T-helper 17 cell (primary cell): ENCODE measurements at places on chromosomes 2 and 18. TPM values are rescaled to one million over a fixed set of nuclear protein-coding genes. Genes with fewer than 3 reads are reported as not detected.

DNA sequence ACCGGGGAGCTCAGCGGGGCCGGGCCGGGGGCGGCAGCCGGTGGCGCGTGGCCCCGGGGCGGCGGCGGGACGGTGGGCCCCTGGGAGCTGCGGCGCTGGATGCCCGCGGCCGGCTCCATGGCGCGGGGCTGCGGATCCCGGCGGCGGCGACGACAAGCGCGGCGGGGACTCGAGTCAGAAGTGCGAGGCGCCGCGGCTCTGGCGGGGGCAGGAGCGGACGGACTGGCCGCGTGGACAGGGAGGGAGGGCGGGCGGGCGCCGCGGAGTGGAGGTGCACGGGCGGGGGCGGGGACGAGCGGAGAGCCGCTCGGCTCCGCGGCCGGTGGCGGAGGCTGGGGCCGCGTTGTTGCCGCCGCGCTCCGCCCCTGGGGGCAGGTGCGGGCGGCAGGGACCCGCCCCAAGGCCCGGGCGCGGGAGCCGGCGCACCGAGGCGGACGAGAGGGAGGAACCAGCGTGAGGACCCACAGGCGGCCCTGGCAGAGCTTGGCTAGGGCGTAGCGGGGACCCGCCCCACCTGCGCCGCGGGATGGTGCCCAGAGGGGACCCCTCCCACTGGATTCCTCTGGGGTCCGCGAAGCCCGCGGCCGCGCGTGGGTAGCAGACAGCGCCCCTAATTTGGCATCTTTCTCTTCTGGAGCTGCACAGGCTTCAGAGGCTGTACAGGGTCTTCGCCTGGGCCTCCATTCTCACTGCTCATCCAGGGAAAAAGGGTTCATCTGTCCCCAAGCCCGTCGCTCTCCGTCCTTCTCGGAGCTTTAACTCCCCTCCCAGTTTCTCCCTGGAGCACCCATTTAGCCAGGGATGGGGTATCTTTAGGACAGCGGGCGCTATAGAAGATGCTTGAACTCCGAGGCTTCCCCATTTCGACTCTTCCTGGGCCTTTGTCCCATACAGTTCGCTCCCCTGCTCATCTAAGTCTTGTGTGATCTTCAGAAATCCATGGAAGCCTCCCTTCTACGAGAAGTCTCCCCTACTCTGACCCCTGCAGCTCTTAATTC is at the start of gene TMEM163:
TSS of gene TMEM163 (minus strand) at position 184 of the 998 bp plus-strand sequence.
- H3K4me3 ChIP-seq, result peak within 1 kb of the TSS; percentile 92
- DNase-seq, result no peak
- H3K27me3 ChIP-seq, result peaks cover 75% of the 10 kb centered on the region
- H3K4me1 ChIP-seq, result peaks cover 31% of the 10 kb centered on the region
- H3K36me3 ChIP-seq, result peaks cover 7% of the 10 kb centered on the region

DNA sequence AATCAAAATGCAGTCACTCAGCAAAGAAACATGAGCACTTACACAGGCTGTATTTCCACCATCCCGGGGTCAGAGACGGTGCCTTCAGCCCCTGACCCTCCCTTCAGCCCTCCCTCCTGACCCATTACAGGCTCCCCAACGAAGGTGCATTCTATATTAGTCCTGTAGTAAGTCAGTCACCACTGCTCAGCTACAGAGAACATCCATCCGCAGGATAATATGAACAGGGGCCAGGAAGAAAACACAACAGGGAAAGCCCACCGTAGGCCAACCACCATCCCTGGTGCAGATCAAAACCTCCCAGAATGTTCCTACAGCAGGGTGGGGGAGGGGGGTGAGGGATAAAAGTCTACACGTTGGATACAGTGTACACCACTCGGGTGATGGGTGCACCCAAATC is 15.1 kb downstream of the PXDN start:
- H3K4me1 ChIP-seq, result no peaks in the 10 kb centered on the region
- H3K4me3 ChIP-seq, result no peak overlapping the region
- no peaks in the 10 kb centered on the region for H3K36me3 ChIP-seq
- no peak overlapping the region for H3K27ac ChIP-seq

DNA sequence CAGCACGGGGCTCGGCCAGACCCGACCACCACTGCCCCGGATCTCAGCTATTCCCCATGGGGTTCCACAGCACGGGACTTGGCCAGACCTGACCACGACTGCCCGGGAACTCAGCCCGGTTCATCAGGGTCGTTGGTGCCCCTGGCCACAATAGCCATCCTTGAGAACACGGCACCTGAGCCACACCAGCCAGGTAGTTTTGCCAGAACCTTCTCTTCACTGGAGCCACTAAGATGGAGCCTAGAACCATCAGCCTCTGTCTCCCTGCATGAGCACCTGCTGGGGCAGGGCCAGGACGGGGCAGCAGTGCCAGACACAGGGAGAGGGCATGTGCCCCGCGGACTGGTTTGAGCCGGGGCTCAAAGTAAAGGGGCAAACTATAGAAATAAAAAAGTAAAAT is 11.4 kb upstream of the KCNG2 start:
- H3K36me3 ChIP-seq, result no peaks in the 10 kb centered on the region
- DNase-seq, result no peak
- H3K27ac ChIP-seq, result no peak overlapping the region

- no peak overlapping the region for H3K27ac ChIP-seq
- H3K4me1 ChIP-seq, result peaks cover 3% of the 10 kb centered on the region
- no peaks in the 10 kb centered on the region for H3K36me3 ChIP-seq
These were observed 60.4 kb upstream of the SEC11C start for GRCh38 chr18:59079264-59079663.

DNA sequence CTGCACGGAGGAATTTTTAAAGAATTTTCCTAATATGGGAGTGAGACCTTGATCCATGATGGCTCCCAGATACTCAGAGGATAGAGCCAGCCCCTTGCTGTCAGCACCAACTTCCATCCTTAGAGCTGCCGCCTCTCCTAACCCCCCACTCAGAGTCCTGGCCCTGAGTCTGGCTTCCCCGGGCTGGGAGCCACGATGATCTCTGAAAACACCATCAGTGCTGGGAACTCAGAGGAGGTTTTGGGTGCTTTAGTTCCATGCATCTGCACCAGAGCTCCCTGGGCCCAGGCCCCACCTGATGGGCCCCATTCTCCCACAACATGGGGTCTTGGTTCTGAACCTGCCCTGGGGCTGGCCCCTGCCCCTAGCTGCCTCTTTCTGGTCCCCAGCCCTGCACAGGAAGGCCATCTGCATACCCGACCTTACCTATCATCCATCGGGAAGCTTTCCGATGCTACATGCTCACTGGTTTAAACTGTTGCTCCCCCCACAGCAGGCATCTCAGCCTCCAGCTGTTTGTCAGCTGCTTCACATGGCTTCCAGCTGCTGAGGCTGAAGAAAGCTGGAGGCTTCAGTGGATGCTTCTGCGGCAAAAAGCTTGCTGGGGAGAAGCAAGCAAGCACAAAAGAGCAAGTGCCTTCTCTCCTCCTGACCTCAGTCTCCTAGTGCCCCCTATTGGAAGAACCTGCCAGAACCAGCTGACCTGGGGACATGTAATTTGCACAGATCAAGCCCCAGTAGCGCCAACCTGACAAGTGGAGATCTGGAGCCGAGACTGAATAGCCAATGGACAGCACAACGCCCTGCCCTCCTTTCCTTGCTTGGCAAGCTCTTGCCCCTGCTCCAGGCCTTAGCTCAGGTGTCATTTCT is 24.2 kb upstream of the RHOB start:
- no peak for DNase-seq
- H3K27ac ChIP-seq, result peak overlapping the region; percentile 71
- H3K27me3 ChIP-seq, result peaks cover 10% of the 10 kb centered on the region

DNA sequence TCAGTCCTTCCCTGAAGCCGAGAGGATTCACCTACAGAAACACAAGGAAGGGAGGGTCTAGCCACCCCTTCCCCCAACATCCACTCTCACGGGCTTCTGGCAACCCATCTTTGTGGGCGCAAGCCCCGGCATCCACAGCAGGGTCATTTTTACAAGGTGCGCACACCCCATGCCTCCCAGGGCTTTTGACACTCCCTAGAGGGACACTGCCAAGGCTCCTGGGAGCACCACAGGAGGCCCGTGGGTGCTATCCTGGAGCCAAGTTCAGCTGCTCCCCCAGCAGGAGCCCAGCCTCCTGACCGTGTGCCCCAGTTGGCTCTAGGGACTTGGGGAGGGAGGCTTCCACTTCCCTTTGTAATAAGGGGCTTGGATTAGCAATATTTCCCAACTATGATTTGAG is 251.6 kb downstream of the TNS1 start:
- H3K4me3 ChIP-seq, result no peak overlapping the region
- H3K27ac ChIP-seq, result no peak overlapping the region
- no peak for DNase-seq
- H3K36me3 ChIP-seq, result peaks cover 7% of the 10 kb centered on the region

DNA sequence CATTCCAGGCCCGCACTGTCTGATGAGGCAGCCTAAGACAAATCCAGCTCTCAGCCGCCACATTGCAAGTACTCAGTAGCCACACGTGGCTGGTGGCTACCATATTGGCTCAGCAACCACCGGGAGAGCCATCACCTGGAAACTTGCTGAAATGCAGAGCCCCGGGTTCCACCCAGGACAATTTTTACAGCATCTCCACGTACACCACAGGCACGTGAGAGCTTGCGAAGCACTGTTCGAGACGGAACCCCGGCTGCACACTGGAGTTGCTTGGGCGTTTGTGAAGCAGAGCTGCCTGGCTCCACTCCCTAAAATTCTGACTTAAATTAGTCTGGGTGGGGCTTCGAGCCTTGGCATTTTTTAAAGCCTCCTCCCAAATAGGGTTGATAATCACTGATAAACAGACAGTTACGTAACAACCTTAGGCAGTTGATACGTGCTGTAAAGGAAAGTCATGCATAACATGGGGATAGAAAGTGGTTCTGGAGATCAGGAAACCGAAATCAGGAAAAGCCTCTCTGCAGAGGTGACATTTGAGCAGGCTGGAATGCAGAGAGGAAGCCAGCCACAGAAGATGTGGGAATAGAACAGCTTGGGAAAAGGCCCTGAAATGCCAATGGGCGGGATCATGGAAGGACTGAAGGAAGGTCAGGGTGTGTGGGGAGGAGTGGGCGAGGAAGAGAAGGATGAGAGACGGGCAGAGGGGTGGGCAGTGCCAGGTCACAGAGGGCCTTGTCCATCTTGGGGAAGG is 6.2 kb downstream of the ASAP2 start:
- peaks cover 5% of the 10 kb centered on the region for H3K36me3 ChIP-seq
- H3K4me3 ChIP-seq, result no peak overlapping the region
- DNase-seq, result no peak
- no peak overlapping the region for H3K27ac ChIP-seq
- H3K4me1 ChIP-seq, result peaks cover 7% of the 10 kb centered on the region
- peaks cover 64% of the 10 kb centered on the region for H3K27me3 ChIP-seq

- H3K27me3 ChIP-seq, result no peaks in the 10 kb centered on the region
- peak; percentile 44 for DNase-seq
- H3K36me3 ChIP-seq, result peaks cover 9% of the 10 kb centered on the region
- H3K4me1 ChIP-seq, result peaks cover 34% of the 10 kb centered on the region
- peak overlapping the region; percentile 84 for H3K4me3 ChIP-seq
These were observed 1.3 kb upstream of the CD28 start for GRCh38 chr2:203705178-203705577.

- H3K36me3 ChIP-seq, result peaks cover 11% of the 10 kb centered on the region
- H3K27ac ChIP-seq, result peak overlapping the region; percentile 51
- peak overlapping the region; percentile 2 for H3K4me3 ChIP-seq
- no peak for DNase-seq
These were observed 11.1 kb downstream of the CFAP36 start for GRCh38 chr2:55530539-55531081.

- no peaks in the 10 kb centered on the region for H3K36me3 ChIP-seq
- H3K4me1 ChIP-seq, result no peaks in the 10 kb centered on the region
- H3K27me3 ChIP-seq, result peaks cover 27% of the 10 kb centered on the region
- H3K27ac ChIP-seq, result no peak overlapping the region
These were observed 117.8 kb upstream of the SMAD2 start for GRCh38 chr18:48048251-48048650.

GRCh38 chr2:21042708-21042957 is 1.2 kb downstream of the APOB start:
- peaks cover 7% of the 10 kb centered on the region for H3K4me1 ChIP-seq
- H3K36me3 ChIP-seq, result no peaks in the 10 kb centered on the region
- H3K27me3 ChIP-seq, result peaks cover 56% of the 10 kb centered on the region
- peak overlapping the region; percentile 78 for H3K4me3 ChIP-seq

GRCh38 chr2:179890666-179891065 is 29.3 kb upstream of the ZNF385B start:
- H3K36me3 ChIP-seq, result no peaks in the 10 kb centered on the region
- no peaks in the 10 kb centered on the region for H3K4me1 ChIP-seq
- DNase-seq, result no peak
- no peak overlapping the region for H3K4me3 ChIP-seq
- no peak overlapping the region for H3K27ac ChIP-seq

GRCh38 chr18:68919900-68920299 is 122.0 kb downstream of the CCDC102B start:
- H3K27ac ChIP-seq, result no peak overlapping the region
- no peaks in the 10 kb centered on the region for H3K27me3 ChIP-seq
- no peaks in the 10 kb centered on the region for H3K36me3 ChIP-seq
- no peaks in the 10 kb centered on the region for H3K4me1 ChIP-seq
- H3K4me3 ChIP-seq, result no peak overlapping the region

DNA sequence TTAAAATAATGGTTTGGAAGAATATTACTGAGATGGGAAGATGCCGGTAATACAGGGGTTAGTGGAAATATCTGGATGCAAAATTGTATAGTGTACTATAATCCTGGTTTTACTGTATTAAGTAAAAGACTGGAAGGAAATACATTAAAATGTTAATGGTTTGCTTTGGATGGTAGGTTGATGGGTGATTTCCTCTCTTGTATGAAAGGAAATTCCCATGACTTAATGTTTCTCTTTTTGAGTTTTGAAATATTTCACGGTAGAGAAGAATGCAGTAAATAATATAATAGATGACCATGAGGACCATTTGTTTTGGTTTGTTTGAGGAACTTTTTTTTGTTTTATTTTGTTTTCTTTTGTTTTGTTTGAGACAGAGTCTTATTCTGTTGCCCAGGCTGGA is 8.2 kb downstream of the SPTBN1 start:
- no peaks in the 10 kb centered on the region for H3K4me1 ChIP-seq
- peaks cover 42% of the 10 kb centered on the region for H3K27me3 ChIP-seq
- DNase-seq, result no peak

GRCh38 chr2:198706476-198707082 is 751.2 kb downstream of the SATB2 start:
- no peak for DNase-seq
- H3K36me3 ChIP-seq, result no peaks in the 10 kb centered on the region
- no peaks in the 10 kb centered on the region for H3K4me1 ChIP-seq

DNA sequence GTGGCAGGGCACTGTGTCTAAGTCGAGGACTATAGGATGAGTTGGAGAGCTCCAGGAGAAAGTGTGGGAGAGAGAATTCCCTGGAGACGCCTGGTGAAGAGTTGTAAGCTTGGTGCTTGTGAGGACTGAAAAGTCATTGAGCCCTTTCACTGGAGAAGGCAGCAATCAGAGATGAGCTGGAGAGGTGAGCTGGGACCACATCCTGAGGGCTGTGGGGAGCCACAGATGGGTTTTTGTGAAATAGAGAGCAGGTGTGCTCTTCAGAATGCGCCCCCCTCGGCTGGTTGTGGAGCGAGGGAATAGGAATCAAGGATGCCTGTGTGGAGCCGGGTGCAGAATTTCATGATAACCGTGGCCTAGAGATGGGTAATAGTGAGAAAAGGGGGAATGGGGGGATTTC is 224.3 kb downstream of the KLHL29 start:
- peaks cover 5% of the 10 kb centered on the region for H3K36me3 ChIP-seq
- peaks cover 3% of the 10 kb centered on the region for H3K4me1 ChIP-seq
- H3K27me3 ChIP-seq, result peaks cover 11% of the 10 kb centered on the region
- no peak overlapping the region for H3K4me3 ChIP-seq
- no peak for DNase-seq

BBS5 gene
- 2.9 TPM for total RNA-seq

SRD5A2 gene
- total RNA-seq, result not detected

IL36G gene
- total RNA-seq, result not detected

PPIG gene
- 66.0 TPM for total RNA-seq

INHA gene
- total RNA-seq, result not detected

CCDC102B gene
- 5.0 TPM for total RNA-seq

IKZF2 gene
- 23.9 TPM for total RNA-seq

TUBB8B gene
- total RNA-seq, result not detected

GREB1 gene
- total RNA-seq, result 1.1 TPM

INPP5D gene
- 163 TPM for total RNA-seq

ZNF397 gene
- 10.4 TPM for total RNA-seq

CHST9 gene
- not detected for total RNA-seq

MBP gene
- 97.7 TPM for total RNA-seq

SLC8A1 gene
- total RNA-seq, result 1.4 TPM
